ENCODE measurements at places on chromosomes 5 and 9.

DNA sequence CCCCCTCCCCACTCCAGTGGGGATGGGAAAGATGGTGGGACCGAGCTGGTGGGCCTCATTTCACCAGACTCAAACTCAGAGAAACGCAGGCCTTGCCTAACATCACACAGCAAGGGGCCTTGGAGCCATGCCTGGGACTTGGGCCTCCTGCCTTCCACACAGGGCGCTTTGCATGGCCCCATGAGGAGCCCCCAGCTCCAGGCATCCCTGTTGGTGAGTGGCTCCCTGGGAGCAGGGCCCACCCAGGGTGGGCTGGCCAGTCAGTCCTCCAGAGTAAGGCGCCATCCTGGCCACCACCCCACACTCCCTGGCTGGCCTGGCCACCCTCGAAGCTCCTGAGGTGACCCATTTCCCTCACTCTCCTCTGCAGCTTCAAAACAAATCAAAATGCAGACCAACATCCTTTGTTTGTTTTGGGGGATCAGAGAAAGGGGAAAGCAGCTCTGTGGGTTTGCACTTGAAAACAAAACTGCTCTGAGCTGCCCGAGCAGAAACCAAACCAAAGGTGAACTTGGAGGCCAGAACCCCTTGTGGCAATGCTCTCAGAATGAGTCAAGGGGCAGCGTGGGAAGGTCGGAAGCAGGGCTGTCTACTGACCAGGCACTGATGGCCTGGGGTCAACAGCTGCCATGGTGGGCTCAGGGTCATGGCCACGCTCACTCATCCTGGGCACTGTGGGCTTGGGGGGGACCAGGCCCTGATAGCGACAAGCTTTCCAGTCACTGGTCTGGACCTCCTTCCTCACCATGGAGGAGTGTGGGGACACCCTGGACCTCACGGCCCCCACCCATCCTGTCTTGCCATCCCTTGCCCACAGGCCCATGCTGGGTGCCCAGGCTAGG is 37.0 kb upstream of the VDAC1 start:
- DNase-seq: no peak

- DNase-seq: no peak
These were observed 79.8 kb downstream of the RICTOR start for GRCh38 chr5:38994324-38994927.

- no peak for DNase-seq
These were observed 322.1 kb upstream of the MSX2 start for GRCh38 chr5:174402222-174402812.

- DNase-seq: no peak
These were observed 72.3 kb downstream of the SLCO4C1 start for GRCh38 chr5:102223542-102224477.

DNA sequence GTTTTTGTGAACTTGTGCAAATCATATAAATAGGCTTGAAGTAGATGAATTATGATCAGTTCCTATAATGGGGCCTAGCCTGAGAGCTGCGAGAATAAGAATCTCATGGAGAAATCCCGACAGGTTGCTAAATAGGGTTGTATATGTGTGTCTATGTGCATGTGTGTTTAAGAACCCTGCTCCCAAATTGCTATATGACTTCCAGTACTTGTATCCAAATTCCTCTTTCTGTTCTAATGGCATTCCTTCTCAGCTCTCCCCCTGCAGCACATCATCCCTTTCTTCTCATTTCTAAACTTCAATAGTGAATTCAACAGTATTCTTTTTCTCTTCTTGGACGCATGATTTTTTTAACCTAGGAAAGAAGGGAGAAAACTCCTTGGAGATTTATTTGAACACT is 277.2 kb downstream of the GAS1 start:
- DNase-seq: no peak

- DNase-seq: no peak
These were observed 78.6 kb downstream of the AOPEP start for GRCh38 chr9:94805051-94805489.

DNA sequence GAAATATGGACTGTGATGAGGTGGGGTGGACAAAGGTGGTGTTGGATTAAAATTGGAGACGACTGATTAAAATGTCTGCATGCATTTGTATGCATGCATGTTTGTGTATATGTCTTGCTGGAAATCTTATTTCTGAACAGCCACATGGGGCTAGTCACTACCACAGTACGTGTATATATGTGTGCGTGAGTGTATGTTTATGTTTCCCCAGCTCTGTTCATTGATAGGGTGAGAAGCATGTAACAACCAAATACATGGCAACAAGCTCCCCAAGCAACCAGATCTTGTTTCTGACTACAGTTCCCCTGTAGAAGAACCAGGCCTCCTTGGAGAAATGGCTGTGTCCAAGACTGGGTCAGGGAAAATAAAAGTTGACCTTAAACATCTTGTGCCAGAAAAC is 139.7 kb downstream of the GNA14 start:
- DNase-seq: no peak

- DNase-seq: no peak
These were observed 132.3 kb upstream of the SLIT3 start for GRCh38 chr5:169433221-169433651.

- DNase-seq: no peak
These were observed 42.2 kb downstream of the MED27 start for GRCh38 chr9:132037458-132037857.

GRCh38 chr9:131001021-131001420 is 8.0 kb upstream of the LAMC3 start:
- DNase-seq: no peak

GRCh38 chr5:38615981-38616451 is 59.6 kb upstream of the LIFR start:
- DNase-seq: no peak

- DNase-seq: no peak
These were observed 9.9 kb downstream of the ZNF622 start for GRCh38 chr5:16455668-16456067.

- DNase-seq: no peak
These were observed 88.0 kb downstream of the GPR21 start for GRCh38 chr9:123121457-123121856.

DNA sequence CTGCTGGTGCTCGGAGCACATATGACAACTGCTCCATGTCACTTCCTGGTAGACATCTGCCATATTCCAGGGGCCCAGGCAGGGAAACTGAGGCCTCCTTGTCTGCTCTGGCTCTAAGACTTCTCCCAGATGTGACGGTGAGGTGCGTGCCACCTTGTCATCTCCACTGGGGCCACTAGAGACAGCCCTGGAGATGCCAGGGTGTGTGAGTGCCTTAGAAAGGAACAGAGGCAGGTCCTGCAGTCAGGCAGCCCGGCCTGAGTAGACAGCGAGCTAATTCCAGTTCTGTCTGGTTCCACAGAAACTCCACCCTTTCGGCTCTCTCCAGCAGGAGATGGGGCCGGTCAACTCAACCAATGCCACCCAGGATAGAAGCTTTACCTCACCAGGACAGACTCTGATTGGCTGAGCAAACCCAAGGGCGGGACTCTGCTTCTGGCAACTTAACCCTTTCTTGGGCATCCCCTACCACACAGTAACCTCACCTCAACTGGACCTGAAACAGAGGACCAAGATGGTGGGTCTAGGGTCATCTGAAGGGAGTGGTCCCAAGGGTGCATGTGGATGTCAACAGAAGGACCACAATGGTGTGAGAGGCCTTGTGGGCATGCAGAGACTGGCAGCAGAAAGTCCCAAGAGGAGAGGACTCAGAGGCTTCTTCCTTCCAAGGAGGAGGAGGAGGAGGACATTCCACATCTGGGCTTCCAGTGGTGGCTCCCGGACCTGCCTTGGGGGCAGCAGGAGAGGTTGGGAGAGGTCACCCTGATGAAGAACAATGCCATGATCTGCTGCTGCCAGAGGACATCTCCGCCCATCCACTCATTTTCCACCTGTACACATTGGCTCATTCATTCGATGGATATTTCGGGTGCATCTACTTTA is 77.7 kb downstream of the RGS3 start:
- no peak for DNase-seq

DNA sequence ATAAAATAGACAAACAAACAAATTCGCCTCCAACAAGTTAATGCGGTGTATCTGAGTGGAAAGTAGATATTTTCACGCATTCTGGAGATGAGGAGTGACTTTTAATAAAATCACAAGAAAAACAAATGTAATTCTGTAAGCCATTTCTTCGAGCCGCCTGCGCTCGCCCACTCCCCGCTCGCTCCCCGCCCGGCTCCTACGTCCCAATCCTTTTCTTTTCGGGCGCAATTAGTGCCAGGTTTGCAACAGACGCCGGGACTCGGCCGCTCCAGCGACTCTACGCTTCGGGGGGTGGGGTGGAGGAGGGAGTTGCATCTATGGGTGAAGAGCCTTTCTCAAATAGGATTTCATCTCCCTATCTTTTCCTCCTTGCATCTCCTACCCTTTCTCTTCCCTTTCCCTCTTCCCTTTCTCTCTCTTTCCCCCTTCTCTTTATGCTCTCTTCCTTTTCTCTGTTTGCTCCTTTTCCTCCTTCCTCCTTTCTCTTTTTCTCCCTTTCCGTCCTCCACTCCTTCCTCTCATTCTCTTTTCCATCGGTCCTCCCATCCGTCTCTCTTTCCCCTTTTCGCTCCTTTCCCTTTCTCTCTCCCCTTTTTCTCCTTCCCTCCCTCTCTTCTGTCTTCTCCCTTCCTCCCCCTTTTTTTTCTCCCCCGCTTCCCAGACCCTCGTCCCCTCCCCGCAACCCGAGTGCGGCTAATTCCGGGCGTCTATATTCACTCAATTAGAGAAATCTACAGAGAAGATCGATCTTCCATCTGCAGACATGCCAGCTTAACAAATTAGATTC is 6.1 kb upstream of the OTP start:
- no peak for DNase-seq

DNA sequence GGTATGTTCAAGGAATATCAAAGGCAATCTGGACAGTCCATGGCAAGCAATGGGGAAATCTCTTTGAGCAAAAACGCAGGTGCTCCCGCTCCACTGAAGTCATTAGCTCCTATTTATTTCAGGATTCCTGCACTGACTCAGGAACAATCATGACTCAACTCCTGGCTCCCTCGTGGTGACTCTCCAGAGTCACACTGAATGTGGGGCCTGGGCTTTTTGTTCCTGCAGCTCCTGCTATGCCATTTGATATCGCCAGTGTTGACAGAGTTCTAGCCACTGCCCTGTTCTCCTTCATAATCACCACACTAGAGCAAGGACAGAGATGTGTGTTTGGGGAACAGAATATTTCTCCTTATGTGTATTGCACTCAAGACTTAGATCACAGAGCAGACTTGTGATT is 187.2 kb upstream of the ZNF462 start:
- DNase-seq: no peak

DNA sequence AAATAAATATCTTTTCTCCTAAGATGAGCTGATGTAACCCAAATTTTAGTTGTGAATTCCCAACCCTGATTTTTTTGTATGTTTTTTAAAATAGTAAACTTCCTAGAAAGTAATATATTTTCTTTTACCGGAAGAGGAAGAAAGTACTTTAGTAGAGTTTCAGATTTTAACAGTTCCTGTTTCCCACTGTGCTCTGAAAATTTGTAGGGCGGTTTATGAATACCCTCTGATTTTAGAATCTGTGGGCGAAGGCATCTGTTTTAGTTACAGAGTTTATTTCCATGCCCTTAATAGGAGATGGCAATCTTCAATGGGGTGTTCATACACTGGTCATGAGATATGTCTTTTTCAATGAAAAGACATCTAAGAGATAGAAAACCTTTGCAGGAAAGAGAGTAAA is 3.7 kb upstream of the HOMER1 start:
- DNase-seq: no peak

- no peak for DNase-seq
These were observed 5.2 kb downstream of the FAT2 start for GRCh38 chr5:151585970-151586369.

GRCh38 chr5:154646745-154647113 is 108.4 kb upstream of the LARP1 start:
- no peak for DNase-seq

DNA sequence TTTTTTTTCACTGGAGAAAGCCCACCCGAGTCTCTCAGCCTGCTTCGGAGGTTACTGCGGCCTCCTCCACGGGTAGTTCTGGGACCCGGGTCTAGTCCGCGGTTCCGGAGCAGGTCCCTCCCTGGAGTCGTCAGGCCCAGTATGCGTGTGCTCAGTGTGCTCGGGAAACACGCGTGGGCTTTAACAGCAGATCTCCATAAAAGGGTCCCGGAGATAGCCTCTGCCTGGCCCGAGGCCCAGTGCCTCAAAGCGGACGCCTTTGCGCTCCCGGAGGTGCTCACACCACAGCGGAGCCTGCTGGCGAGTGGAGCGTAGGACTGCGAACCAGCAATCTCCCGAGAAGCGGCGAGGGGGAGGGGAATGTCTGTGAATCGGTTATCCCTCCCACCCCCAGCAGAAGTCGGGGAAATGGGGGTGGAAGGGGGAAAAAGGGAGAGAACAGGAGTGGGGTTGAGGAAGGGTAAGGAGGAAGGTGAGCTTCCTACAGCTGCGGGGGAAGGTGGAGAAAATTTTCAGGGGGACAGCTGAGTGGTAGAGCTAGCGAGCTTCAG is 28.7 kb downstream of the CDKN2A start:
- DNase-seq: no peak

DNA sequence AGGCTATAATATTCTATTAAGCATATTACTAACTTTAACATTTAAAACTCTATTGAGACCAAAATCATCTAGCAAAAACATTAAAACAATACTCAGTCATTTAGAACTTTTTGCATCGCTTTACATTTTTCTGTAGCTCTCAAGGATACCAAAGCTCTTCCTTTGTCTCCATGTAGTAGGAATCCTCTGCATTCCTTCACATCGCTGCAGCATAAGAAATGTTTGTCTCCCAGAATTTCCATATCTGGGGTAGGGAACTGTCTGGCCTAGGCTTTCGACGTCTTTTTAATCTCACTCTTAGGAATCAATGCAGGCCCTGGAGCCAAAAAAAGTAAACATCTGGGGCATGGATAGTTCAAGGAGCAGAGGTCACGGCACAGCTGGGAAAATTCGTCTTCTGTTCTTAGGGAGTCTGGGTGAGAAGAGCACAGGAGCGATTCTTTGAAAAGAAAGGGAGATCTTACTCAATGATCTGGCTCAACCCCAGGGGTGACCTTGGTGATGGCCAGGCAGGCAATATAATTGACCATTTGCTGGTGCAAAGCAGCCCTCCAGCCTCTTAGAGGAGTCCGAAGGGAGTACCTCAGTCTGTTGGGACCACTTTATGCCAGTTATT is 23.2 kb upstream of the RAI14 start:
- no peak for DNase-seq
